ENCODE measurements at places on chromosomes 5 and 9.

DNA sequence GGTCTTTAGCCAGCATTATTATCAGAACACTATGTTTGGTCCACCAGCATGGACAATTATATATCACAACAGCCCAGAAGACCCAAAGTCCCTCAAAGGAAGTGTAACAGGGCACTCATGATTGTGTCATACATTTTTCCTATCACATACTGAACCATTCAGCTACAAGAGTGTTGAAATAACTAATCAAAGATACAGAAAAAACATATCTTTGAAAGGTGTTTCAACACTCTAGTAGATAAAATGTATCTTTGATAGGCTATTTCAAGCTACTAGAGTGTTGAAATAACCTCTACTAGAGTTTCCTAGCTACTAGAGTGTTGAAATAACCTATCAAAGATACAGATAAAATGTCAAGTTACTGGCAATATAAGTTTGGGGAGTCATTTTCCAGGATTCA is 545.0 kb downstream of the PRR16 start:
- no peak for DNase-seq

- DNase-seq, result no peak
Observed at GRCh38 chr9:35548571-35548970, 56.5 kb upstream of the TESK1 start.

GRCh38 chr5:95048628-95049027 is 236.3 kb downstream of the MCTP1 start:
- DNase-seq, result no peak

GRCh38 chr9:14441976-14442651 is 128.2 kb upstream of the NFIB start:
- DNase-seq, result no peak

GRCh38 chr9:86494644-86495111 is 140.5 kb upstream of the TUT7 start:
- no peak for DNase-seq

- DNase-seq, result no peak
Observed at GRCh38 chr5:169653091-169653490, 16.0 kb downstream of the DOCK2 start.
